Stimulated activated CD8-positive, alpha-beta memory T cell treated with anti-CD3 and anti-CD28 coated beads, Interleukin-15, amount 100 ng/mL, for 4 hours (primary cell): ENCODE measurements at places on chromosomes 7 and 10.

DNA sequence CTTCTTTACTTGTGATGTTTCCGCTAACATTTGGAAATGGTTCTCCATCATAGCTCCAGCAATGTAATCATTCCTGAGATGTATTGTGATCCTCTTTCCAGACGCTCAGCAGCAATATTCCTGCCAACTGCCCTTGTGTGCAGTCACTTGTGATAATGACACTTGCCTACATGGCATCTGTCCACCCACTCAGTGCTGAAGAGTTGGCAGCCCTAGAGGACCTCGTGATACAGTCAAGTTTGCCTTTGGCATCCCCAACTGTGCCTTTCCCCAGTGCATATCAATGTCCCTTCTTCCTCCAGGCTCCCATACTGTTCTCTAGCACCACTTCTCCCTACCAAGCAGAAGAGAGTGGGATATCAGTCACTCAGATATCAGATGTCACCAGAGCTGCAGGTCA lies 64.9 kb downstream of the MYOF start:
- no peak for DNase-seq

DNA sequence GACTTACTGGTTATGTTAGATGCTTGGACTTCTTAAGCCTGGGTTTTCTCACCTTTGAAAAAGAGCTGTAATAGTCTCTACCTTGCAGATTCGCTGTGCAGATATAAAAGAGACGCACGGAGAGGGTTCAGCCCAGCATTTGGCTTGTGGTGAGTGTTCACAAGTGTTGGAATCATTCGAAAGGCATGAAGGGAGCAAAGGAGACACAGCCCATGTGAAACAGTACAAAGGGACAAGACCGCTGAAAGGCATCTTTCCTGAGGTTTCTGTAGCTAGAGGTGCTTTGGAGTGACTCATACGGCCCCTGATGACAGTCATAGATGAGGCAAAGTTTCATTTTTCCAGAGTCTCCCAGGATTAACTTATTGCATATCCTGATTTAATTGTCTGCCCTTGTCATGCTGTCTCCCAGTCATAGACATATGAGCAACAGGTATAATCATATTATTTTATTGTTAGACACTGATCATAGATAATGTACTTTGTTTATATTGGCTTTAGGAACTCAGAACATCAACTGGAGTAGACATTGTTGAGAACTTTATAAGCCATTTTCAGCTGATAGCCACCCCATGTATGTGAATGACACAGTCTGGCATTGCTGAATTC lies 171.1 kb downstream of the ADRA2A start:
- no peak for DNase-seq

GRCh38 chr10:24791084-24791726 lies 67.5 kb upstream of the ARHGAP21 start:
- no peak for DNase-seq

DNA sequence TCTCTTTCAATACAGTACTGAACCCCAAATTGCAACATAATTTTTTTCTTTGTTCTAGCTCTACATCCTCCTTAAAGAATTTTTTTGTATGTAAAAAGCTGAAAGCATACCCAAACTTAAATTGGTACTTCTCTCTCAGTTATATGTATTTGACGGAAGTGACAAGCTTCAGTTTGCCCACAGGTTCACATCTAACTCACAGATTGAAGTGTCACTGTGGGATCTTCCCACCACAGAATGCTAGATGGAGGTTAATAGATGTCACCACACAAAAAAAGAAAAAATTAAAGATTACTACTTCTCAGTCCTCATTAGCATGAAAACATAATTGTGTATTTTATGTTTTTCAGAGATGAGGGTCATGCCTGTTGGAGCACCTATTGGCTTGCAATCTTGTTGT lies 150.9 kb upstream of the GHITM start:
- DNase-seq: no peak

- DNase-seq: no peak
Measured at GRCh38 chr7:101814081-101814990, 3.1 kb upstream of the CUX1 start.

DNA sequence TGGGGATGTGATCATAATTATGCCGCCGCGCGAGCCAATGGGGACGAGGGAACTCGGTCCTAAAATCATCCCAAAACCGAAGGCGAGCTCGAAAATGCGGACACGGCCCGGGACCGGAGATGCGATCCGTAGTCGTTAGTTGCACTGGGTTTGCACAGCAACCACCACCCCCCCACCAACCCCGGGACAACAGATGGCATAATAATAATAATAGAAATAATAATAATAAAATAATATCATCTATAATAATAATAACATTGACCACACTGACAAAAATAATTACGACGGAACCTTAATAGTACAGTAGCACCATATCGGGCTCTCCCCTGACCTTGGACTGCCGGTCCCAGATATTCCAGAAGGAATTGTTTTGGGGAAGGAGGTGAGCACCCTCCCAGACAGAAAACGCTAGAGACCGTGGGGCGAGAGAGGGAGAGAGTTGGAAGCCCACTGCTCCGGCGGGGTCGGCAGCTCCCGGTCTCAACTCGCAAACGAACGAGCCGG lies 1.1 kb upstream of the EMX2 start:
- DNase-seq: no peak

- DNase-seq: no peak
Measured at GRCh38 chr7:86846494-86847190, 202.9 kb downstream of the GRM3 start.

DNA sequence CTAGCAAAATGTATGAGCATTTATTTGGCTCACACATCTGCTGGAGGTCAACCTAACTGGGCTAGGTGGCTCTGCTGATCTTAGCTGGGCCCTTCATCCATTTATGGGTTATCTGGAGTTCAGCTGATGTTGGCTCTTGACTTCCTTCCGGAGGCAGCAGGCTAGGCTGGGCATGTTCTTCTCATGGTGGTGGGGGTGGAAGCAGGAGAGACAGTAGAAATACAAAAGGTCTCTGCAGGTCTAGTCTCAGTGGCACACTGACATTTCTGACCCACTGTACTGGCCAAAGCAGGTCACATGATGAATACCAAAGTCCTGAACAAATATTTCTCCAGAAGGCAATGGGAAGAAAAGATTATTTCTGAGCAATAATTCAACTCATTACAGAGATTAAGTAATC lies 334.6 kb downstream of the CRPPA start:
- DNase-seq: no peak

DNA sequence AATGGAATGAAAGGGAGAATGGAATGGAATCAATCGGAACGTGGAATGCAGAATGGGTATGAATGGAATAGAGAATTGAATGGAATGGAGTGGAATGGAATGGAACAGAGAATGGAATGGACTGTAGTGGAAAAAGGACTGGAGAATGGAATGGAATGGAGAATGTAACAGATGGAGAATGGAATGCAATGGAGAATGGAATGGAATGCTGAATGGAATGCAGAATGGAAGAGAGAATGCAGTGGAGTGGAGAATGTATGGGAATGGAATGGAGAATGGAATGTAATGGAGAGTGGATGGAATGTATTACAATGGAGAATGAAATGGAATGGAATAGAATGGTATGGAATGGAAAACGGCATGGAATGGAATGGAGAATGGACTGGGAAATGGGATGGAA lies 96.9 kb downstream of the NSUN6 start:
- no peak for DNase-seq

DNA sequence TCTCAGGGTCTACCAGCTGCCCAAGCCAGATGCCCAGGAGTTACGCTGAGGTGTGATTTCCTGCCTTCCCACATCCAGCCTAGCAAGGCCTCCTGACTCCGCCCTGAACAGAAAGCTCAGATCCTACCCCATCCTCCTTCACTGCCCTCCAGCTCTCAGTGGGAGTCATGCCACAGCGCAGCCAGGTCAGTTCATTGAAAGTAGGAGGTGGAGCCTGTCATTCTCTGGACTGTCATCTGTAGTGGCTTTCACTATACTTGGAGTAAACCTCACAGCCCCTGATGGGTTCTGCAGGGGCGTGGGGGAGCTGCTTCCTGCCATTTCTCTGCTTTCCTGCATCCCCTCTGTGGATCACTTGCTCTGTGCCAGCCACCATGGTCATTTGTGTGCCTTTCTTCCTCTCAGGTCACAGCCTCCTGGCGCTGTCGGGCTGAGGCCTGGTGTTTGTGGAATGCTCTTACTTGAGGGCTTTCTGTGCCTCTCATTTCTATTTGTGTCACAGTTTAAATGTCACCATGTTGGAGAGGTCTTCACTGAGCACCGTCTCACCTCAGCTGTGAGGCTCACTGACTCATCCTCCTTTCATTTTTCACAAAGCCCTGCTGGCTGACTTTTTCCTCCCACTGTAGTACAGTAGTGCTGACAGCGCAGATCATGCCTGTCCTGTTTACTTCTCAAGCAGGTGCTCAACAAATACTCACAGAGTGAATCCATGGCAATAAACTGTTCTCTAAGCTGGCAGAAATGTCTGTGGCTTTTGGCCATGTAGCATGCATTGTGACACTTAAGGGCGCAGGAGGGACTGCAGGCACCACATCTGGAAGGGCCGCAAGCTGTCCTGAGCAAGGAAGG lies 61.0 kb upstream of the TMEM248 start:
- DNase-seq: no peak

- no peak for DNase-seq
Measured at GRCh38 chr10:117663750-117664149, 121.2 kb downstream of the EMX2 start.

DNA sequence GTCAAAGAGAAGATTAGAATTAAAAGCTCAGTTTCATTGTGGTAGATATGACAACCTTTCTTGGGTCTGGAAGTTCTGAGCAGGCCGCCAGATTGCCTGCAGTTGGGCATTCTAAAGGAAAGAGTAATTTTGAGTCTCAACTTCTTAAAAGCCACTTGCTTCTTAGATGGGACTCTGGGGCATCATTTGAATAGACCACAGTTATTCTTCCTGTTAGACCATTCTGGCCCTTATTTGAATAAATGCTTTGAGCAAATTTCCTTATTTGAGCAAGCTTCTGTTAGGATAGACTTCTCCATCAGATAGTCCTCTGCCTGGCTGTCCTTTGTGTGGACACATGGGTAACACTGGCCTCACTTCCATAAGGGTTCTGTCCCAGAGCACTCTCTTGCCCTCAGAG lies 40.2 kb downstream of the SND1 start:
- no peak for DNase-seq

DNA sequence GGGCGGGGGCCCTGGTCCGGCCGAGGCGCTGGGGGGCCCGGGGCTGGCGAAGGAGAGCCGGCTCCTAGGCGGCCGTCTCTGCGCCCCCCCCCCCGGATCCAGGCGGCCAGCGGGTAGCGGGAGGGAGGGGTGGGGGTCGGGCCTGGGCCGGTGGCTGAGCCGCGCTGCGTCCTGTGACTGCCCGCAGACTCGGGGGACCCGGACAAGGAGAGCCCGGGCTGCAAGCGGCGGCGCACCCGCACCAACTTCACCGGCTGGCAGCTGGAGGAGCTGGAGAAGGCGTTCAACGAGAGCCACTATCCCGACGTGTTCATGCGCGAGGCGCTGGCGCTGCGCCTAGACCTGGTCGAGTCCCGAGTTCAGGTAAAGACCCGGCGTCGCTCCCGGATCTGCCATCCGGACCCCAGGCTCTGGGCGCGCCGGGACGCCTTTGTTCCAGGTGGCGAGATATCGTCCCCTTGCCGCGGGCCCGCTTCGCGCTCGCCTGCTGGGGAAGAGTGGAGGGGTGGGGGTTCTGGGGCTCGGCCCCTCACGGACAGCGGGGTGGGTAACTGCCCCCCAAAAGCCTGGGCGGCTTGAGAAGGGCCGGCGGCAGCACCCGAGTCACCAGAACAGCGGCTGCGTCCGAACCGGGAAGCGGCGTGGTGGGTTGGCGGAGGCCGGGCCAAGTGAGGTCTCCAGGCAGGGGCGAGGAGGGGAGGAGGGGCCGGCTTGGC lies 819 bp downstream of the UNCX start:
- DNase-seq: no peak

- no peak for DNase-seq
Measured at GRCh38 chr7:142822714-142823113, 32.2 kb upstream of the EPHB6 start.

GRCh38 chr7:132359743-132360142 lies 216.5 kb downstream of the PLXNA4 start:
- DNase-seq: no peak

DNA sequence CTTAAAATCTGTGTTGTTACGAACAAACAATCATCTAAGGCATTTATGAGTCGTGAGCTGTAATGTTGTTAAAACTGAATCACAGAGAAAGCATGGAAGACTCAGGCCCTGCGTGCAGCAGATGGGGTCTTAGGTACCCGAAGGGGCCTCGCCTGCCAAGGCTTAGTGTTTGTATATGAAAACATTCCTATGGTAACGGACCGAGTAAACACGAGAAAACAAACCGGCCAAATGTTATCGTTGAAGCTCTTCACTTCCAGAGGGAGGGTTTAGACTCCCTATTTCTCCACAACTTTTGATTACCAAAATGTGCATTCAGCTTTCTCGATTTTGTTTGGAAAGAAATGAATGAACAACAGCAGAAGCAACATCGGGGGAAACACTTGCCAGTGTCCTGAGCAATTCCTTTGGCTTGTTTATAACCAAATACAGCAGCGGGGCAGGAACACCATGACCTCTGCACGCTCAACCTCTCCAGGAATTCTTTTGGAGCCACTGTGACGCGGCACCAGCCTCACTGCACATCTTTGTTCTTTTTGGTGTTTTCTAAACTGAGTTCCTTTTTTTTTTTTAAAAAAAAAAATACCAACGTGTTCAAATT lies 121.6 kb upstream of the KLF6 start:
- DNase-seq: no peak

GRCh38 chr7:16735020-16735419 lies 18.5 kb upstream of the TSPAN13 start:
- no peak for DNase-seq

DNA sequence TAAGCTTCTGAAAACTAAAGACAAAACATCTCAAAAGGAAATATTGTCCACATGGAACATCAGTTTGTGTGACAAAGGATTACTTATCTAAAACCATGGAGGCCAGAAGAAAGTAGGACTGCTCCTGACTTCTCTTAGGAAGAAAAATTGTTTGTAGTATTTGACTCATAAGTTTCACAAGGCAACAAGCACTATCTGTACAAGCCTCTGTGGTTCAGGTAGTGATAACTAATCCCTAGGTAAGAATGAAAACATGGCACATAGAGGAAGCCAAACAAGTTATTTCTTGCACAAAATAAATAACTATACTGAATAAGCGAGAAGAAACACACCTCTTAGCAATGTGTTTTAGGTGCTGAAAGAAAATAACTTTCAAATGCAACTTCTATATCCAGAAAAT lies 30.3 kb downstream of the TFPI2 start:
- DNase-seq: no peak

GRCh38 chr10:49050366-49050765 lies 65.0 kb downstream of the VSTM4 start:
- no peak for DNase-seq

DNA sequence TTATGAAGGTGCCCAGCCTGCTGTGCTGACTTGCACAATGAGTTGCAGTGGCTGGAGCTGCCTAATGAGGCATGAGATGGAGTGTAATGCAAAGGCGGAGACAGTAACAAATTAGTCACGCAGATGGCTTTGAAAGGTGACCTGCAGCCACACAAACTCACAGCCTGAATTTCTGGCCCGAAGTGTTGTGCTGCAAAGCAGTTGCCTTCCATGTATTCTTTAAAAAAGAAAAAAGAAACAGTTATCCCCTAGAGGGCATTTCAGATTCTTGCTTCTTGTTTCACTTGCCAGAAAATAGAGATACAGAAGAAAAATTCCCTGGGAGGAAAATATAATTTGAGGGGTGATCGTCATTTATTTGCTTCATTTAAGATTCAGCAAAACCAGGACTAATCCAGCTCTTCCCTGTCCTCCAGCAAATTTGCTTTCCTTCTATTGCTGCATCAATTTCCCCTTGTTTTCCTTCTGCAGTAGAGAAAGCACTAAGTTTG lies 239.9 kb downstream of the ADRA2A start:
- no peak for DNase-seq
